Stimulated activated CD4-positive, alpha-beta T cell treated with anti-CD3 and anti-CD28 coated beads, Interleukin-15, amount 100 ng/mL, for 1 hour (primary cell): ENCODE measurements at places on chromosomes 2 and 18.

GRCh38 chr18:26133652-26134051 is at the start of gene PSMA8:
Gene PSMA8, plus strand, starts transcription at chr18:26133869. Its CDS starts 97 bp downstream, at chr18:26133966.
- DNase-seq = peak; percentile 26

GRCh38 chr18:35267161-35267651 is 22.8 kb downstream of the ZSCAN30 start:
- peak; percentile 65 for DNase-seq

DNA sequence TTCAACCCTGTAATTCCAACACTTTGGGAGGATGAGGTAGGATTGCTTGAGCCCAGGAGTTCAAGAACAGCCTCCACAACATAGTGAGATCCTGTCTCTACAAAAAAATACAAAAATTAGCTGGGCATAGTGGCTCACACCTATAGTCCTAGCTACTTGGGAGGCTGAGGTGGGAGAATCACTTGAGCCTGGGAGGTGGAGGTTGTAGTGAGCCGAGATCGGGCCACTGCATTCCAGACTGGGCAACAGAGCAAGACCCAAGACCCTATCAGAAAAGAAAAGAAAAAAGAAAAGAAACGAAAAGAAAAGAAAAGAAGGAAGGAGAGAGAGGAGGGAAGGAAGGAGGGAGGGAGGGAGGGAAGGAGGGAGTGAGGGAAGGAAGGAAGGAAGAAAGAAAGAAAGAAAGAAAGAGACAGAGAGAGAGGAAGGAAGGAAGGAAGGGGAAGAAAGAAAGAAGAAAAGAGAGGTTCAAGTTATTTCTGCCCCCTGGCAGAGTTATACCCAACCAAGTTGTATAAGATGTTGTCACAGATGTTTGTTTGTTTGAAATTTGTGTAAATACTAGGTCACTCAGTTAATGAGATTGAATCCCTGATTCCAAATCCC is 3.9 kb upstream of the PKDCC start:
- DNase-seq = no peak

DNA sequence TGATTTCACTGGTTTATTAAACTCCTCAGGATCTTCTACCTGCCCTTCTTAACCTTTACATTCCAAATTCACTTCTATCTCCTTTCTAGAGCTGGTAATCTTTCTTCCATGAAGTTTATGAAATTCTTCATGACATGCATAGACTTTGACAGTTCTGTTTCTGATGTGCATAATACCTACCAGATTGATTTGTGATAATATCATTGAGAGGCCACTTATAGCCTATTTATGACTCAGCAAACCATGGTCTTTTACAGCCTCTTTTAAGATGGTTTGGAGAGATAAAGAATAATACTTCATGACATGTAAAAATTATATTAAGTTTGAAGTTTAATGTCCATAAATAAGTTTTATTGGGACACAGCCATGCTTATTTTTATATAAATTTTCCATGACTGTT is 14.0 kb downstream of the SCN2A start:
- DNase-seq = no peak

- DNase-seq = no peak
Observed at GRCh38 chr18:42814184-42814583, 301.3 kb downstream of the RIT2 start.

DNA sequence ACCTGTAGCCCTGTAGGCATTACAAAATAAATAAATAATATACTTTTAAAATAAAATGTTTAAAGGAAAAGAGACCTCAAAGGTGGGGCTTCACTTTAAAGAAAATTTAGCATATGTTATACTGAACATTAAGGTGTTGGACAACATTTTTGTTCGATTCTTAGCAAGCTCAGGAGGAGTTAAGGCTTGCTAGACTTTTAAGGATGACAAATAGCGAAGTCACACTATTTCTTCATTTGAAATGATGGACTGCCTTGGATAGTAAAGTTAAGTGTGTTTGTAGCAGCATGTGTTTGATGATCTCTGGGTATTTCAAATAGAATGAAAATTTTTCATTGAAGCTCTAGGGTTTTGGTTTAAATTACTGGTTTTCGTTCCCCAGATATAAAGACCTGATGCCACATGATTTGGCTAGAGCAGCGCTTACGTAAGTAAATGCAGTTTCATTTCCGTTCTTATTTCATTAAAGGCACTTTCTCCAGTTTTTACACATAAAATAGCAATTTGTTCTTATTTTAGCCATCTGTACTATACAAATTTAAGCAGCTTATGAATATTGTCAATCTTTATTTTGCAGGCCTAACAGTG is 24.9 kb downstream of the HADHB start:
- no peak for DNase-seq

- DNase-seq = no peak
Observed at GRCh38 chr2:157257312-157258252, at the start of gene GALNT5. Gene GALNT5, plus strand, starts transcription at chr2:157257705. Its CDS starts 378 bp downstream, at chr2:157258083.

- no peak for DNase-seq
Observed at GRCh38 chr2:42987112-42987922, 194.9 kb upstream of the HAAO start.

DNA sequence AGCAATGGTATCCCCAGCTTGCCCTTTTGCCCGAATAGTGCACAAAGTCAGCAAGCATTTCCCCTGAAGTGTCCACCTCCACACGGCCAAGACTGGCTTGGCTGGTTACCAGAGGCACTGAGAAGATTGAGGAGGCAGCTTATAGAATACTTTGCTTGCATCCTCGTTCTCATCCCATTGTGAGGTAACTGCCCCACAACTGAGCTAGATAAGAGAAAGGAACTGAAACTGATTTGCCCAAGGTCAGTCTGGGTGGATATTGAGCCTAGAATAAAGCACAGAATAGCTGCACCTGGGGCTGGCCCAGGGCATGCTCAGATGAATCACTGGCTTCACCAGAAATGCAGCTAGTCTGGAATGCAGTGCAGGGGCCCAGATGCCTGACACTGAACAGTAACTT is 32.7 kb upstream of the MAP4K3 start:
- DNase-seq = no peak

DNA sequence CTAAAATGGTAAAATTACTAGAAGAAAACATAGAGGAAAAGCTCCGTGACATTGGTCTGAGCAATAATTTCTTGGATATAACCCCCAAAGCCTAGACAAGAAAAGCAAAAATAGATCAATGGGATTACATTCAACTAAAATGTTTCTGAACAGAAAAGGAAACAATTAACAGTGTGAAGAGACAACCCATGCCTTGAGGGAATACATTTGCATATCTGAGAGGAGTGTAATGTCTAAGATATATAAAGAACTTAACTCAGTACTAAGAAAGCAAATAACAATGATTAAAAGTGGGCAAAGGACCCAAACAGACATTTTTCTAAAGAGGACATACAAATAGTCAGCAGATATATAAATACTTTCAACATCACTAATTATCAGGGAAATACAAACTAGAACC is 206.2 kb downstream of the VAPA start:
- no peak for DNase-seq

DNA sequence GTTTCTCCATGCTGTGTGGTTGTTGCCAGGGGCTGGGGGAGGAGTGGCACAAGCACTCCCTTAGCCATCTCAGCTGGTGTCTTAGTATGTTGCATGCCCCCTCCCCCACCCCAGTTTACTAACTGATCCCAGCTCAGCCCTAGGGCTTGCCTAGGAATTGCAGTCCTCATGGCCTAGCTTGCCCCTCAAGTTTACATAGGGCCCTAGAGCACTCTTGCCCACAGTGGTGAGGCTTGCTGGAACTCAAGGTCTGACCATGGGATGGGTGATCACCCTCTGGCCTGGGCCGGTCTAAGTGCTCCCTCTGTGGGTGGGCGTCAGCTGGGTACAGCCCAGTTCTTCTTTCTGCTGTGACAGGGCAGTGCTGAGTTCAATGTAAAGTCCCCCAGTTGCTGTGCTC is 156.1 kb upstream of the PIEZO2 start:
- no peak for DNase-seq

DNA sequence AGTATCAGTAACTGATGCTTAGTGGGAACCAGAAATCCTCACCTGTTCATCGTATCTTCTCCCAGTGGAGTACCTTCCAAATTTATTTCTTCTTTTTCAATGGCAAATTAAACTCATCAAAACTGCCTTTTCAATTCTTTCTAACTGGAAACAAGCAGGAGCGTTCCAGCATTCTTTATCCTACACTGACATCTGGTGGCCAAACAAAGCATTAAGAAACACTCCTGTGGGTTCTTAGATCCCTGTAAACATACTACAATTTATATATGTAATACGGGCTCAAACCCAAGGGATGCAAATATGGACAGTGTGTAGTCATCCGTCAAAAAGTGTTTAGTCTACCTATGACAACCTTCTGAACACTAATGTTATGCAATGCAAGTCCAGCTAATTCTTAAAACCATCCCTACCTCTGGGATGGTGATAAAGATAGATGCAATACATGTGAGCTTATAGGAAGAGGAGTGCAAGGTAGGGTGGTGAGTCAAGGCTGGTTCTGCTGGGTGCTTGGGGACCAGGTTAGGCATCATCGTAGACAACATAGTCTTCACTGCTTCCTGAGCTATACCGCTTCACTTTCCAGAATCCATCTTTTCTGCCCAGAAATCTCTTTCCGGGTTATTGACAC is 375.0 kb downstream of the CTNNA2 start:
- DNase-seq = no peak

- no peak for DNase-seq
Observed at GRCh38 chr2:135987441-135987840, 2.0 kb upstream of the DARS1 start.

GRCh38 chr2:207327513-207327912 is 161.8 kb upstream of the KLF7 start:
- DNase-seq = no peak

- DNase-seq = no peak
Observed at GRCh38 chr2:129469389-129469788, 510.1 kb upstream of the RAB6C start.

- no peak for DNase-seq
Observed at GRCh38 chr18:78725426-78725825, 254.2 kb upstream of the SALL3 start.

DNA sequence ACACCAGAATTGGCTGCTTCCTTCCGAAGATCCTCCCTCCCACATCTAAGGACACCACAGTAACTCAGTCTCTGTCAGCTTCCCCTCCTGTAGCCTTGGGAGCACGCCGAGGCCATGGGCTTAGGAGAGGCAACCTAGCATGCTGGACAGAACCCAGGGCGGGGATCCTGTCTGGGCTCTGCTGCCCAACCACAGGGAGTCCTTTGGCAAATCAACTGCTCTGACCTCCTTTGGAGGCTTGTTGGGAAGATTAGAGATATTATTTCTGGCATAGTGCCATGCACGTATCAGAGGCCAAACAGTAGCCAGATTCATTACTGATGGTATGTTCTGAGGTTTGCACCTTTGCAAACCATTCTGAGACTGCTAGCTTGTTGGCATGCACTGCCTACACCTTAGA is 262.7 kb upstream of the EPAS1 start:
- no peak for DNase-seq

DNA sequence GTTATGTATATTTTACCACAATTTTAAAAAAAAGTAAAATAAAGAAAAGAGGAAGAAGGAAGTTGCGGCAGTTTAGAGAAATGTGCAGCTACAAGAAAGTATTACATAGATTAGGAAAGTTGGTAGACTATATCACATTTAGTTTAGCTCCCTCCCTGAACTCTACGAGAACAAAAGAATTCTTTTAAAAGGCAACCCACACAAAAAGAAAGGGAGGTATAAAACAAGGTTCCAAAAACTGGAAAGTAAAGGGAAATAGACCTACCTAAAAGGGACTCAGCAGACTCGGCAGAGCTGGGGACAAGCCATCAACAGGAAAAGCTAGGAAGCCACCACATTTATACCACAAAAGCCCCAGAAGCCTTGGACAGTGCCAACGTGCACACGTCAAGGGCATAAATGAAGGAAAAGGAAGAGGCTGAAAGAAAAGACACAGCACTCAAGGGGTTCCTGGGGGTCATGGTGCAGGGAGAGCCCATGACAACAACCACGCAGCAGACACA is 9.1 kb downstream of the TMEM127 start:
- no peak for DNase-seq

DNA sequence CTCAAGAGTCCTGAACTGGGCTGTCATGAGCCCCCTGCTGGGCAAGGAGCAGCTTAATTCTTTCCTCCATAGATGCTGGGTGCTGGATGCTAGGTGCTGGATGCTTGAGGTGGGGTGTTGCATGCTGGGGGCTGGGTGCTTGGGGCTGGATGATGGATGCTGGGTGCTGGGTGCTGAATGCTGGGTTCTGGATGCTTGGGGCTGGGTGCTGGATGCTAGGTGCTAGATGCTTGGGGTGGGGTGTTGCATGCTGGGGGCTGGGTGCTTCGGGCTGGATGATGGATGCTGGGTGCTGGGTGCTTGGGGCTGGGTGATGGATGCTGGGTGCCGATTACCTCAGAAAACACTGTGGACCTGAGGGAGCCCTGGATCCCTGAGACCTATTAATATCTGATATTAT is 837.7 kb downstream of the GALR1 start:
- no peak for DNase-seq

- DNase-seq = no peak
Observed at GRCh38 chr2:168180483-168180882, 66.9 kb downstream of the STK39 start.

GRCh38 chr18:75189696-75190095 is 19.2 kb downstream of the PTGR3 start:
- DNase-seq = no peak
